Stimulated activated CD4-positive, alpha-beta T cell treated with anti-CD3 and anti-CD28 coated beads, TNF-alpha, amount 100 ng/mL, for 4 hours (primary cell): ENCODE measurements at places on chromosomes 2 and 18.

DNA sequence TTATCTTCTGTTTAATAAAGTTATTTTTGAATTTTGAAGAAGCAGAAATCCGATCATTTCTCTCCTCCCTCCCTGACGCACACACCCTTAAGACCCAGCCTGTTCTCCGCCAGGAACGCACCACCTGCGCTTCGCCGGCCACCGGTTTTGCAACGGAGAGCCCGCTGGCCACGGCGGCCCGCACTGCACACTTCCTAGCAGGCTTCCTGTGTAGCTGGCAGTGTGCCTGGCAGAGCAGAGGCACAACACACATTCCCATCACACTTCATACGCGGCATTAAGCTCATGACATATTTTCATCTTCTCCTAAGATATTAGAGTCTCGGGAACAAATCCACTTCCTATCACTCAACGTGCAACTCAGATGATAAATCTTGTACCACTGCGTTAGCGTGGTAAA is 148.0 kb downstream of the HDAC4 start:
- no peak for DNase-seq

GRCh38 chr2:11473659-11474433 is 7.9 kb upstream of the E2F6 start:
- DNase-seq: no peak

DNA sequence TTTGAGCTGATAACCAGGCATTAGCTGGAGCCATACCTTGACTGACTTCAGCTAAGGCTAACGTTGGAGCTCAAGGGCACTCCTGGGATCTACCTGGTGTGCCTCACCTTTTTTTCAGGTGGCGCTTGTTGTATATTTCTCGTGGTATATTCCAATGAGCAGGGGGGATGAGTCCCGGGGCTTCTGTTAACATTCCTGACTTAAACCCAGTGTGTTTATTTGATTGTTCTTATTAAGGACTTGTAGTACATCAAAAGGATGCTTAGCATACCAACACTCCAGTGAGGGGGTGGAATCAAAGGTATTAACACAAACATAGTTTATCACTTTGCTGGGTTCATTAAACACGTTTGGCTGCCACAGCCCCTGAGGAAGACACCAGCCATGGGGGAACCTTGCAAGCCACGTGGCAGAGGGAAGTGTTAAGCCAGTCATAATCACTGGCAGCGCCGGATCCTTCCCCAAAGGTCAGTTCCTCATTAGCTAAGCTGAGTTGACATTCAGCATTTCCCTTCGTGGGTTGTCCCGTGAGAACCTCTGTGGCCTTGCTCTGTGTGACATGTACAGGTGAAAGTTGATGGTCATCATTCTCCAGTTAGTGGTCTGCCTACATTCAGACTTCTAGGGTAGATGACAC is 119.5 kb upstream of the MCFD2 start:
- DNase-seq: no peak

GRCh38 chr2:60450488-60450887 is 103.0 kb downstream of the BCL11A start:
- DNase-seq: no peak

DNA sequence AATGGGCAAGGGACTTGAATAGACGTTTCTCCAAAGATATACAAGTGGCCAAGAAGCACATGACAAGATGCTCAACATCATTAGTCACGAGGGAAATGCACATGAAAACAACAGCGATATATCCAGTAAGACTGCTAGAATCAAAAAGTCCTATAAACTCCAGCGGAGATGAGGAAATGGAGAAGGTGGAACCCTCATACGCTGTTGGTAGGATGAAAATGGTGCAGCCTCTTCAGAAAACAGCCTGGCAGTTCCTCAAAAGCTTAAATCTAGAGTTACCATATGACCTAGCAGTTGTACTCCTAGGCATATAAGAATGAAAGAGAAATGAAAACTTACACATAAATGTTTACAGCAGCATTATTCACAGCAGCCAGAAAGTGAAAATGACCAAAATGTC is 48.1 kb downstream of the HPCAL1 start:
- DNase-seq: no peak

DNA sequence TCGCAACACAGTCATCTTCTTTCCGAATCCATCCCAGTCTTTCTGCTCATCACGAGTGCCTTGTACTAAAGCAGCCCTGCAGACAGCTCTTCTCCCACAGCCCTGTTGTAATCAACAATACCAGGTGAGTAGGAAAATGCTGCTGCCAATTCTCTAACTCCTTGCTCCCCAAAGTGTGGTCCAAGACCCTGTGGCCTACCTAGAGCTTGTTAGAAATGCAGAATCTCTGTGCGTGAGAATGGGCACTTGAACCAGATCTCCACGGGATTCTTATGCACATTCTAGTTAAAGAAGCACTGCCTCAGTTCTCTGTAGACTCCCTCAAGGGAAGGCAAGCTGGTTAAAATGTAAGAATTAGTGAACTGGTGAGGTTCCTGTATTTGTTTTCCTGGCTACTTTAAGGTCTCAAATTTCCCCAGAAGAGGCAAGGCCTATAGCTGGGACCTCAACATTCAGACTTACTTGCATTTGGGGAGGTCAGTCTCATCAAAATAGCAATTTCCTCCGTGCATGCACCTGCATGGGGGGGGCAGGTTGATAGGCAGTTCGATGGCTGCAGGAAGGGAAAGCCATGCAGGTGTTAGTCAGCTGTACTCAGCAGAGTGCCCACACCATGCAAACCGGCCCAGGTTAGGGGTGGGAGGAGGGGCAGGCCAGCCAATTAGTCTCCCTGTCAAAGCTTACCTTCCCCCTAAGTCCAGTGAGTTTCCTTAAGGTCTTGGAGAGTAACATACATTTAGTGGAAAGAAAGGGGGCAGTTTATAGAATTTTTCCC is 70.8 kb downstream of the DHRS9 start:
- DNase-seq: no peak

DNA sequence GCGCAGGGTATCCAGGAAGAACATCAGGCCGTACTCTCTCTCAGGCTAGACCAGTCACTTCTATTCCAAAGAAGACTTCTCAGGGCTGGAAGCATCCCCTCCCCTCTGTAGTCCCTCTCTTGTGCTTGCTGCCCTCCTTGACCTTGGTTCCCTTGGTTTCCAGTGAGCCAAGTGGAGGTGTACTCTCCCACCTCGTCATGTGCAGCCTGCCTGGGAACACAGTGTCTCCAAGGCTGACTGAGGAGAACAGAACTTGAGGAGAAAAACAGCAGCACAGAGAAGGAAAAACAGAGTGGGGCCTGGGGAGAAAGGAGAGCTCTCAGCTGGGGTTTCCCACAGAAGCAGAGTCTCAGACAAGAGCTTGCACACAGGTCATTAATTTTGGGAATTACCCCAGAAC is 52.7 kb downstream of the HAUS1 start:
- DNase-seq: no peak

GRCh38 chr2:101133492-101134100 is 17.6 kb downstream of the TBC1D8 start:
- DNase-seq: no peak

DNA sequence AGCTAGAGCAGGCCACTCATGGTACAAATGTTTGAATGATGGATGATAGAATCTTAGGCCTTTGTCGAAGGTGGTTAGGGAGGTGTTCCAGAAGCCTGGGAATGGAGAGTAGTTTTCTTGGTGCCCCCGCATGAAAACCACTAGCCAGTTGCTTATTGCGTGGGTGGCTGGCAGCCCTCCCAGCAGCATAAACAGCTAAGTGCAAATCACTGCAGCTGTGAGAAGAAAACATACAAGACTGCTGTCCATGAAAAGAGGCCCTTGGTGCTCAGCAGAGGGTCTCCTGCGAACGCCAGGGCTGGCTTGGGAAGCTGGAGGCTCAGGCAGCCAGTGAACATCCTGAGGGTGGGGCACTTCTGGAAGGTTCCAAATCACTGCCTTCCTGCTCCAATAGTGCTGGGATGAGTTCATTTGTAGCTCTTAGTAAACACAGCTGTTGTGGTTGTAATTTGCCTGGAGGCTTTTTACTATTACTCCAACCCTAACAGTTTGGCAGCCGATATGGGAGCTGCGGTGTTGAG is 118.8 kb downstream of the MGAT5 start:
- no peak for DNase-seq
